ENCODE measurements at places on chromosomes 5 and 9.

GRCh38 chr5:150164211-150164980 is 2.2 kb upstream of the CDX1 start:
- DNase-seq: no peak

DNA sequence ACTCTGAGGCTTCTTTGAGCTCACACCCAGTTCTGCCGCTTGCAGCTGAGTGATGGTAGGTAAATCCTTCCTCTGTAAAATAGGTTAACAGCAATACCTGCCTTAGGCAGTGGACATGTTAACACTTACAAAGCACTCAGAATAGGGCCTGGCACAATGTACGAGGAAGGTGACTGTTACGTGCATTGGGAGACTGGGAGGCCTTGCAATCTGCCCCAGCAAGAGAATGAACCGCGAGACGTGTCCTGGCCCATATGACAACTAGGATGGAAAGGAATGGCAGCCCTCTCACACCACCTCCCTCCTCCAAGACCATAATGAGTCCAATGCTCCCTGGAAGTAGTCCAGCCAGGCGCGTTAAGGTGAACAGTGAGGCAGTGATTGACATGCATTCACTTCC is 23.1 kb upstream of the AKNA start:
- no peak for DNase-seq

GRCh38 chr5:36240779-36241630 is 720 bp downstream of the NADK2 start:
- DNase-seq: no peak

GRCh38 chr9:99561961-99562565 is 259.6 kb upstream of the NR4A3 start:
- no peak for DNase-seq

- no peak for DNase-seq
Measured at GRCh38 chr9:136247947-136248637, 2.5 kb upstream of the QSOX2 start.

DNA sequence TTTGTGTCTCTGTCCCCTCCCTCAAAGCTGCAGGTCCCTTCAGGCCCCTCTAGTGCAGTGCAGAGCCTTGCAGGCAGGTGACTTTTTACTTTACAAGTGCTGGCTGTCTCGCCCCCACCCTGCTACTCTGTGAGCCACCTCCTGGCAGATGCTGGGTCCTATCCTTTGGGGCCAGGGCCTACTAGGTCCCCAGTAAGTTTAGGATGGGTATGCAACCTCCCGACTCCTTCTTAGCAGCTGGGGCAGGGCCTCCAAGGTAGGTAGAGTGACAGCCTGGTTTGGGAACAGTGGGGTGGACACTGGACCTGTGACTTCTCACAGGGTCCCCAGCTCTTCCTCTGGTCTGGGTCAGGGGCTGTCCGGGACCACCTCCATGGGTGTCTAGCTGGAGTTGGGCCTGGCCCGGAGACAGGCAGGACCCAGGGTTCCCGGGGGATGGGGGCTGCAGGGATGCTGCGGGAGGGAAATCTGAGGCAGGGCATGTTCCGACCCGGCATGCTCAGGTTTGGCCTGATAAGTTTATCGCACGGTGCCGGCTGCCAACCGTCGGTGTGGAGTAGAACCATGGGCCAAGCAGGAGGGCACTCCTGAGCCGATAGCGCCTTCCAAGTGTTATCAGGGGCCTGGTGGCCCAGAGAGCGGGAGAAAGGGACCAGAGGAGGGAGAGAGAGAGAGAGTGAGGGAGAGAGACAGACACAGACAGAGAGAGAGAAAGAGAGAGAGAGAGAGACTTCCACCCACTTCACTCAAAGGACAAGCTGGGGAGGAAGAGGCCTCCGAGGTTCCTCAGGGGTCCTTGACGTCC is 20.5 kb downstream of the GFI1B start:
- no peak for DNase-seq

- no peak for DNase-seq
Measured at GRCh38 chr9:73806876-73807275, 655.2 kb downstream of the ANXA1 start.

- no peak for DNase-seq
Measured at GRCh38 chr5:73295447-73295846, 122.5 kb downstream of the TMEM174 start.

DNA sequence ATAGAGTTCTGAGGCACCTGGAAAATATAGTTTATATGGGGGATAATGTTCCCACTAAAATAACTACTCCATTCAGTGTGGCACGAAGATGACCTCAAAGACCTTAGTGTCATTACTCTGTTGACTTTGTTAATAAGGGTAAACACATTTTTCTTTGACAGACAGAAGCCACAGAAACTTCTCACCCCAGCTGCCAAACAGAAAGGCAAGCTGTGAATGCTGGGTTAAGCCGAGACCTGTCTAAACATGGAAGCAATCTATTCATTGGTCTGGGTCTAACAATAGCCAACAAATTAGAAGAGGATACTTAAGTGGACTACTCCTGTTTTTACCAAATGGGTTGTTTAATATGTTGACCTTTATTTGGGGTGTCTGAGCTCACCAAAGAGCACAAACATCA is 171.4 kb downstream of the TLE1 start:
- DNase-seq: no peak

- no peak for DNase-seq
Measured at GRCh38 chr5:103347716-103348423, 89.3 kb downstream of the MACIR start.

DNA sequence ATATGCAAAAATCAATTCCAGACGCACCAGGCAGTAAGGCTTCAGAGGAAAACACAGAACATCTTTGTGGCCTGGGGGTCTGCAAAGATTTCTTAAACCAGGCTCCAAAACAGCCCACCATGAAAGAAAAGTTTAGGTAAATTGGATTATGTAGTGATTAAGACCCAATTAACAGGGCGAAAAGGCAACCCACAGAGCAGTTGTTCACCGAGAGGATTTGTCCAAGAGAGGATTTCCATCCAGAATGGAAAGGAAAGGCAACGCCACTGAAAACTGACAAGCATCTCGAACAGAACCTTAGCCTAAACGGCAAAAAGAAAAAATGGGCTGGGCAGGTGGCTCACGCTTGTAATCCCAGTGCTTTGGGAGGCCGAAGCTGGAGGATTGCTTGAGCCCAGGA is 37.4 kb downstream of the GLT6D1 start:
- DNase-seq: no peak

DNA sequence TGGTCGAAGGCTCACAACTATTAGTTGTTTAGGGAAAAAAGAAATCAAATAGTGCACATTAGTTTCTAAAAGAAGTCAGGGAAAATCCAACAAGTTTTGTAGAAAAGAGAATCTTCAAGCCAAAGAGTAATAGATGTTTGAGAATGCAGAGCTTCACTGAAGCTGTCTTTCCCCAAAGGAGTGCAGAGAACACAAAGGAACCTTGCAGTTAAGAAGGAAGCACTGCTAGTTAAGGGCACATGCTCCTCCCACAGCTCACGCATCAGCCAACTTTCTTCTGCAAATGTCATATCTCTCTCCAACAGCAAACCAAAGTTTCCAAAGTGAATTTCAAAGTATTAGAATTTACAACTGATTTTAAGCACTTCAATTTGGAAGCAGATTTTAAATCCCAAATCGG is 116.4 kb upstream of the FST start:
- DNase-seq: no peak

GRCh38 chr9:16371306-16371705 is 499.2 kb downstream of the BNC2 start:
- no peak for DNase-seq

- DNase-seq: no peak
Measured at GRCh38 chr5:3852161-3852916, 256.7 kb downstream of the IRX1 start.

DNA sequence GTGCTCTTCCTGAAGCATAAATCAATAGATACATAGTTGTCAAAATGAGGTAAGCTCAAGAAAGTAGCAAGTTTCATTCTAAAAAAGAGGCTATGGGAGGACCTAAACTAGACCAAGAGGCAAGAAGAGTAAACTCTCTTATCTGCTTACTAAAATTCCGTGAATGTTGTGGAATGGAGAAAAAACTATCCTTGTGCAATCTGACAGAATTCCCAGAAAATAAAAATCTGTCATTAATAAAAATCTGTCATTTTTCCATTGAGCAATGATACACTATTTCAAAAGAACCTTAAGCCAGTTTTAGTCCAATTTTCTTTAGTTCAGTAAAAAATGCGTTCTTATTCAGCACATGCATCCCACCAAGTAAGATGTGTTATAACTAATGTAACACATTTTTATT is 15.9 kb upstream of the FANCC start:
- DNase-seq: no peak

DNA sequence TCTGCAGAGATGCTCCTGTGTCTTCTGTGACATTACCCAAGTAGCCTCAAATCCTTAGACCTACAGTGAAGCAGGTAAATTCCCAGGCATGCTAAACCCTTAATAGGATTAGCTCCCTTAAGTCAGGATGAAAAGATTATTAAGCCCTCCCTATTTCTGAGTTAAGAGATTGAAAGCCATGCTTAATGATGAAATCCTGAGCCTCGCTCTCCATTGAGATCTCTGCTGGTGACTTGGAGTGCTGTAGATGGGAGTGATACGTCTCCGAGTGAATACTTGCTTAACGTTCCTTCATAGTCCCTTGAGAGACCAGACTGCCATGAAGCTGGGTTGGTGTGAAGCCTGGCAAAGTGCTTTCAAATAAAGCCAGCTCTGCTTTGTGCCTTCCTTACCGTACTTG is 34.2 kb downstream of the AOPEP start:
- no peak for DNase-seq

DNA sequence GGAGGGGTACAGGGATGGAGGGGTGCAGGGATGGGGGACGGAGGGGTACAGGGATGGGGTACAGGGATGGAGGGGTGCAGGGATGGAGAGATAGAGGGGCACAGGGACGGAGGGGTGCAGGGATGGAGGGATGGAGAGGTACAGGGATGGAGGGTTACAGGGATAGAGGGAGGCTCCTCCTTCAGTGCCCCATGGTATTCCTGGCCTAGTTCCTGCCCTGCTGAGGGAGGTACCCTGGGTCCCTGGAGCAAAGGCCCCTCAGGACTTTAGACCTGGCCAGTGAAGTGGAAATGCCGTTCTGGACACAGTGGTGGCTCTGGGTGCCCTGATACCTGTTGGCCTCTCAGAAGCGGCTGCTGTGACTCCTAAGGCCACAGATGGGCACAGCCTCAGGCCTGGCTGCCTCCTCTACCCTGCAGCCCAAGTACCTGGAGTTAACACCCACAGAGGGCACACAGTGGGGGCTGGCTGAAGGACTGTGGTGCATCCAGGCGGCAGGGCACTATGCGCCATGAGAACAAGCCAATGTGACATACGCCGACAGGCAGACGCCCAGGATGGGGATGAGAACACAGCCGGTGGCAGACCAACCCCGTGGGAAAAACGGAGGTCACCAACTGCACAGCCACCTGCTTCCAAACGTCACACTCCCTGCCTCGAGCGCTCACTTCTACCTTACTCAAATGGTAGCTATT is 8.4 kb downstream of the PTGES2 start:
- DNase-seq: no peak

- no peak for DNase-seq
Measured at GRCh38 chr5:155915601-155916000, 411.4 kb upstream of the SGCD start.

- DNase-seq: no peak
Measured at GRCh38 chr9:115717298-115717697, 436.3 kb upstream of the PAPPA start.

DNA sequence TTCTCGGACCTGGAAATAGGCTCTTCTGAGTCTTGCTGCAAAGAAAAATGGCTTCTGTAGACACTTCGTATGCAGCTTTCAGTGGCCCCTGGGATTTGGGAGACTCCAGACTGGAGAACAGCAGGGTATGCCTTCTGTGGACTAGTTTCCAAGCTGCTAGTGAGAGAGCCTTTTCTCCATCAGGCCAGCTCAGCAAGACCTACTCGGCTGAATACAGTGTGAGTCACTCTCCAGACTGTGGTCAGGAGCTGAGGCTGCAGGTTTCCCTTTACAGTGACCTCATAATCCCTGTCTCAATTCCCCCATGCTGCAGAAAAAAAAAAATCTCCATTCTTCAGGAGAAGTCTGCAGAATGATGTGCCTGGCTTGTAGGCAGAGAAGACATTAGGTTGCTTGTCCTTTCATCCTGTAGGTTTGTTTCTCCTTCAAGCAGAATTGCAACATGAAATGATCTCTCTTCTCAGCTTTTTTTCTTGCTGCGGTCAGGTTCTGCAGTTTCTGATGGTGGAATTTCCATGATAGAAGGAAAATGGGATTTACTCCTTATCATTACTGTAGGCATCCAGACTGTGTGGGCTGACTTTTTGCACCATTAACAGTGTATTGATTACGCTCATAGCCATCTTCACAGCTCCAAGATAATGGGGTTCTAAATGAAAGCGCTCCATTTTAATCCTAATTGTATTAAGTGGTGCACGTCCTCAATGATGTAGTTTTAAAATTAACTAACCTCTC is 78.3 kb upstream of the TNFSF8 start:
- DNase-seq: no peak

DNA sequence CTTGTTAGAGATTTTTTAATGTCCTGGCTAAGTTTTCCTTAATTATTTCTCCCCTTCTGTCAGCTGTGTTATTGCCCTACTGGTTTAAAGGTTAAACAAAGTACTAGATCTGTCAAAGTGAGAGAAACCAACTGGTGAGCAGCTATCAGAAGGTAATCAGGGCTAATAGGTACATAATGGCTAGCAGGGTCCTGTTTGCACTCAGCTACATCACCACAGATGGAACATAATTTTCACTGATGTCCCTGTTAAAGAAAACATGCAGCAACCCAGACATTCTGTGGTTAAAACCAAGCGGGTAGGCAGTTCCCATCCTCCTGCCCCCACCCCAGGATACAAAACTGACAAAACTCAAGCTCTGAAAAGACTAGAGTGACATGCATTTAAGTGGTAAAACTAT is 473.9 kb downstream of the NR2F1-AS1 start:
- DNase-seq: no peak

DNA sequence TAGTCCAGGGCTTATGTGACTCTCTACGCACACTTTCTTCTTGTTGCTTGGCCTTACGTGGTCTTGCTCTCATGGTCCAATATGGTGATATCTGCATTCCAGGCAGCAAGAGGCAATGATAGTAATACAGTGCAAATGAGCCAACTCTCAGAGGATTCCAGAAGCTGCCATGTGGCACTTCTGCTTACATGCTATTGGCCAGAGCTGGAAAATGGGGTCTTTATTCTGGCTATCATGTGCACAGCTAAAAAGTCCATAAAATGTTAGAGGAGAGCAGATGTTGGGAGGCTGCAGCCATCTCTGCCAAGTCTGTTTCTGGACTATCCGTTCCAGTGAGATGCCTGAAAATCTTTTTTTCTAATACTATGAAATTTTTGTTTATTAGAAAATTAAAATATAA is 2.9 kb upstream of the SEPTIN8 start:
- no peak for DNase-seq

DNA sequence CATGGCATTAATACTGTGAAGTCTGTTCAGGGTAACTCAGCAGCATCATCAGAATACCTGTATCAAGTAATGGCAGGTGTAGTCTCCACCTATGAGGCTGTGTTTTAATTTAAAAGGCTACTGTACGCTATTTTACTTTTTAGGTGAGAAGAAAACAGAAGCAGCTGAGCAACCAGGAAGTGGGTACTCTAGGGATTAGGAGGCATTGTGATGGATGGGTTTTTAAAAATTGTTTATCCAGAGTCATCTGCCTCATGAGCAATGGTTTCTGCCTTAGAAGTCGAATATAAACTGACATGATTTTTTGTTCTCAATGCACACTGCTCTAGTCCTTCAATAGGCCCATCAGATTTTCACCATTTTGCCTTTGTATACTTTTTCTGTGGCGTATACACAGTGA is 42.6 kb downstream of the PSIP1 start:
- no peak for DNase-seq

All from stimulated activated CD4-positive, alpha-beta T cell treated with anti-CD3 and anti-CD28 coated beads, Interleukin-1b, Interleukin-23, amount 100 ng/mL, for 1 hour (primary cell).